ENCODE measurements at places on chromosomes 2 and 18.

- peak; percentile 78 for DNase-seq
Observed at GRCh38 chr2:46175419-46175818, 121.8 kb upstream of the EPAS1 start.

- no peak for DNase-seq
Observed at GRCh38 chr2:30428827-30429461, 18.1 kb upstream of the LCLAT1 start.

GRCh38 chr2:124480958-124481357 lies 455.9 kb downstream of the CNTNAP5 start:
- DNase-seq, result no peak

- DNase-seq, result no peak
Observed at GRCh38 chr2:47260971-47261370, 105.9 kb upstream of the STPG4 start.

- no peak for DNase-seq
Observed at GRCh38 chr2:10425699-10426098, 22.4 kb downstream of the ODC1 start.

- DNase-seq, result no peak
Observed at GRCh38 chr2:136393514-136393913, 275.6 kb upstream of the CXCR4 start.

All from cardiac fibroblast (primary cell).